ENCODE measurements at places on chromosomes 2 and 18. TPM values are rescaled to one million over a fixed set of nuclear protein-coding genes. Genes with fewer than 3 reads are reported as not detected.

Gene GCG
- not detected for total RNA-seq

Gene ACTR2
- total RNA-seq: 260 TPM

Gene CHST10
- 17.4 TPM for total RNA-seq

Gene ADRA2B
- 2.3 TPM for total RNA-seq

Gene BMP10
- not detected for total RNA-seq

Gene PPP1R1C
- total RNA-seq: 1.2 TPM

DNA sequence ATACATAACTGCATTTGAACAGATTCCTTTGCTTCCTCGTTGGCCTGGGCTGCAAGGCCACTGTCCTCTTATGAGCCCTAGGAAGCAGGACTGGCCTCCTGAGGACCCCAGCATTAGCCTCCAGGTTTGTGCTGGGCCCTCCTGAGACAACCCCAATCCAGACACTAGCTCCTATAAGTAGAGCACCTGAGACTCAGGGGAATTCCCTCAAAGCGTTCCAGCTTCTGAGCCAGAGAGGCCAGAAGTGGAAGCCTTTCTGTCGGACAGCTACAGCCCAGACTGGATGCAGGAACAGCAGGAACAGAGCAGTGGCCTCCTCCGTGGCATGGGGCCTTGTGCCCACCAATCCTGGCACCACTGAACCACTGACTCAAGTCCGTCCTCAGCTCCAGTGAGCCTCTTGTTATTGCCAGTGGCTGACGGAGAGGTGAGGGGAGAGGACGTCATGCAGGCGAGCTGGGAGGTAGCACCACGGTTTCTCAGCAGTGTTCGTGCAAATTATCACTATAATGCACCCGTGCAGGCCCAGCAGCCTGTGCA is 67.2 kb downstream of the NPAS2 start:
- no peak overlapping the region for H3K4me3 ChIP-seq
- no peaks in the 10 kb centered on the region for H3K27me3 ChIP-seq
- DNase-seq: no peak
- no peak overlapping the region for H3K27ac ChIP-seq
- H3K36me3 ChIP-seq: no peaks in the 10 kb centered on the region

GRCh38 chr2:239816576-239817467 is 208.3 kb downstream of the NDUFA10 start:
- peak; percentile 37 for DNase-seq
- H3K27me3 ChIP-seq: no peaks in the 10 kb centered on the region
- no peaks in the 10 kb centered on the region for H3K36me3 ChIP-seq
- H3K4me1 ChIP-seq: no peaks in the 10 kb centered on the region

DNA sequence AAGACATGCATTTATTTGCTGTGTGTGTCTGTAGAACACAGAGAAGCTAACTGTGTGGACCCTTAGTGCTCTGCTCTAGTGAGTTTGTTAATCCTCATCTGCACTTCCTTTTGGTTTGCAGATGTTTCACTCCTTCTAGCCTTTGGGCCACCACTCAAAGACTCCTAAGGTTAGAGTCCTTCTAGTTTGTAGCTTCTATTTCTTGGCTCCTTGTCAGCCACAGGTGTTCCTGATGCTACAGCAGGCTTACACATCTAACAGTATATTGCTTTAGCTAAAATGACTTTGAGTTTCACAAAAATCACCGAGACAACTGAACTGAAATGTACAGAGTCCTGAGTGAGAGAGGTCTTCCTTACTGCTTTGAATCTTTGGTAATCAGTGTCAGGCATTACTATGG is 551.4 kb downstream of the NRXN1 start:
- no peak for DNase-seq
- H3K36me3 ChIP-seq: no peaks in the 10 kb centered on the region
- no peak overlapping the region for H3K27ac ChIP-seq
- H3K27me3 ChIP-seq: no peaks in the 10 kb centered on the region
- no peak overlapping the region for H3K4me3 ChIP-seq
- peaks cover 7% of the 10 kb centered on the region for H3K4me1 ChIP-seq

- DNase-seq: no peak
- H3K4me1 ChIP-seq: no peaks in the 10 kb centered on the region
- no peak overlapping the region for H3K27ac ChIP-seq
- peak overlapping the region; percentile 87 for H3K4me3 ChIP-seq
Measured at GRCh38 chr2:241506793-241507429, 1.5 kb downstream of the STK25 start.

DNA sequence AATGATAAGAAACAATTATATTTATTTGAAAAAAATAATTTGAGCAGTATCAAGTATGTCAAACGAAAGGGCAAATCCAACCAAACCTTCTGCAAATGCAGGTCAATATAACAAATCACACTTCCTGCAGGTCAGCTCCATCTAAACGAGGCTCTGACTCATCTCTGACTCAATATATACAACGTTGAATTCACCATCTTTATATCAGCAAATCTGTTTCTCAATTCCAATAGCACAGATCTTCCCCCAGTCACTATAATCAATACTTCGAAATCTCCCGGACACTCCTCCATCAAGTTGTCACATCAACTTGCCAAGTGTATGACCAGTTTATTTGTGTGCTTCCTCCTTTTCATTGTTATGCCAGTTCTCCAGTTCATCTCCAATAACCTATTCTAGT is 388.9 kb downstream of the ZEB2 start:
- no peak for DNase-seq
- peaks cover 8% of the 10 kb centered on the region for H3K27me3 ChIP-seq
- no peaks in the 10 kb centered on the region for H3K4me1 ChIP-seq
- no peaks in the 10 kb centered on the region for H3K36me3 ChIP-seq
- H3K27ac ChIP-seq: no peak overlapping the region
- H3K4me3 ChIP-seq: no peak overlapping the region

DNA sequence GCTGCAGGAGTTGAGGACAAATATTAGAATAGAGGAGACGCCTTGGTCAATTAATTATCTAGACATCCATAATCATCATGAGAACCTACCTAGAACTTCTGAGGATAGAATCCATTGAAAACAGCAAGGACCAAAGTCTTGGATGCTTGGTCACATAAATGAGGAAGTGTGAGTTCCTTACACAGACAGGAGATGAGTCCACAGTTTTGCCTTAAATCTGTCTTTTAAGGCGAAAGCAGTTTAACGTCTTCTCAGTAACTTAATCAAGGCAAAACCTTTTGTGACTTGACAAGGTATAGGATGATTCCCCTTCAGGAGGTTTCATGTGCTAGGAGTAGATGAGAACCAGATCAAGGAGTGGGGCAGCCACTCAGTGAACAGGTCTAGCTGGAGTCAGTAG is 1783.2 kb upstream of the CELF4 start:
- no peak overlapping the region for H3K27ac ChIP-seq
- H3K36me3 ChIP-seq: no peaks in the 10 kb centered on the region
- H3K4me3 ChIP-seq: no peak overlapping the region
- DNase-seq: no peak

DNA sequence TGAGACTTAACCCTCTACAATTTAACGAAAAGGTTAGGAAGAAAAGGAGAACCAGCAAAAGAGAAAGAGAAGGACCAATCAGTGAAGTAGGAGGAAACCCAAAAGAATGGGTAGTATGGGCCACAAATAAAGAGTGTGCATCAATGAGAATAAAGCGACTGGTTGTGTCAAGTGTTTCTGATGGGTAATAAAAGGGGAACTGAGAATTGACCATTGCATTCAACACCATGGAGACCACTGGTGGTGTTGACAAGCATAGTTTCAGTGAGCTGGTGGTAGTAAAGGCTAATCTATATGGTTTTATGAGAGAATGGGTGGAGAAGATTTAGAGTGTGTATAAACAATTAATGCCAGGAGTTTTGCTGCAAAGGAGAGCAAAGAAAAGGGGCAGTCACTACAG is 75.4 kb downstream of the CSRNP3 start:
- no peaks in the 10 kb centered on the region for H3K36me3 ChIP-seq
- H3K4me1 ChIP-seq: no peaks in the 10 kb centered on the region
- H3K27ac ChIP-seq: no peak overlapping the region
- H3K27me3 ChIP-seq: no peaks in the 10 kb centered on the region
- H3K4me3 ChIP-seq: no peak overlapping the region

DNA sequence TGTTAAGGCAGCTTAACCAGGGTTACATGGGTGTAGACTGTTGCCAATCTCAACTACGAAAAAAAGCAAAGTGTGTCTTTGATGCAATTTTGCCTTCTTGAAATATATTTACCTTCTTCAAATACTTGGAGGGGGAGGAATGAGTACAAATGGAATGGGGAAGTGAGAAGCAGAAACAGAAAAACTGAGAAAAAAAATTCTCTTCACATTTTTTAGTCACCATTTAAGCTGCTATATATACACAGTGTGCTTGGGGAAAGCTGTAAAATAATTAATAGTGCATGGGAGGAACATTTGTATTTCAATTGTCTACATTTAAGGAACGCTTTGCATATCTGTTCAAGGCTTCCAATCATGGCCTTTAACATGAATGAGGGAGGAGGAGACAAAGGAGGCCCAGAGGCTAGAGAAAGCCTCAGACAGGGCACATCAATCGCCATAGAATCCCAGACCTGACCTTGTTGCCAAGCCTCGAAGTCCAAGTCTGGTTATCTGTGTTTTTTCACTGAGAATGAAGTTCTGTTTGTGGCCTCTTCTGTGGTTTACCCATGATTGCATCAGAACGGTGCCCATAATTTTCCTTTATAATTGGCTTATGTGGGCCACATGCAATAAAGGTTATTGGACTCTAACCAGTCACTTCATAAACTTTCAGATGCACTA is 158.6 kb downstream of the PIK3C3 start:
- DNase-seq: no peak
- H3K4me3 ChIP-seq: no peak overlapping the region
- no peaks in the 10 kb centered on the region for H3K36me3 ChIP-seq
- H3K4me1 ChIP-seq: no peaks in the 10 kb centered on the region
- no peak overlapping the region for H3K27ac ChIP-seq
- H3K27me3 ChIP-seq: no peaks in the 10 kb centered on the region

GRCh38 chr2:75033516-75033915 is 75.1 kb downstream of the POLE4 start:
- no peak for DNase-seq
- H3K36me3 ChIP-seq: no peaks in the 10 kb centered on the region
- H3K4me3 ChIP-seq: no peak overlapping the region
- H3K27me3 ChIP-seq: no peaks in the 10 kb centered on the region

- DNase-seq: no peak
- H3K4me1 ChIP-seq: no peaks in the 10 kb centered on the region
Measured at GRCh38 chr18:61428266-61428665, 95.0 kb downstream of the CDH20 start.

DNA sequence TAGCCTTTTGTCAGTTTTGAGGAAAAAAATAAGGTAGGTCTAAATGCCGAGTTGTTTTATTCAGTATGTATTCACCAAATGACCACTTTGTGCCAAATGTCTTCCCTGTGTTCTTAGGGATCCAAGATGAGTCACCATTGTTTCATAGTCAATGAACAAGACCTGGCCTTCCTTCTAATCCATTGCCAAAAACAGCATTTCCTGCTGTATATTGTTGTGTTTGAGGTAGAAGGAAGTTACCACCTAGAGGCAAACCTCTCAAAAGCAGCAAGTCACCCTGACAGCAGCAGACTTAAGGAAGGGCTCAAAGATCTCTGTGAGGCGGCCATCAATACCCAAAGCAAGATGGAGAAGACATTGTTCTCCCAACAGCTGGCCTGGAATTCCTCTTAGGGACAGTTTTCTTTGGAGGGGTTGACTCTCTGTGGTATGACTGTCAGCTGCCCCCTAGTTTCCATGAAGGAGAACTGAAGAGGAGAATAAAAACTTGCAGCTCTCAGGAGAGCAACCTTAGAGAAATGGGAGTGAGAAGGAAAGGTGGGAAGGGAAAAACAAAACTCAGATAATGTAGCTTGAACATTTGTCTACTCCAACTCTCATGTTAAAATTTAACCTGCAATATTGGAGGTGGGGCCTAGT is 328.3 kb downstream of the LRATD1 start:
- no peak overlapping the region for H3K4me3 ChIP-seq
- DNase-seq: no peak
- H3K27me3 ChIP-seq: no peaks in the 10 kb centered on the region
- H3K36me3 ChIP-seq: no peaks in the 10 kb centered on the region
- H3K4me1 ChIP-seq: no peaks in the 10 kb centered on the region
- no peak overlapping the region for H3K27ac ChIP-seq

DNA sequence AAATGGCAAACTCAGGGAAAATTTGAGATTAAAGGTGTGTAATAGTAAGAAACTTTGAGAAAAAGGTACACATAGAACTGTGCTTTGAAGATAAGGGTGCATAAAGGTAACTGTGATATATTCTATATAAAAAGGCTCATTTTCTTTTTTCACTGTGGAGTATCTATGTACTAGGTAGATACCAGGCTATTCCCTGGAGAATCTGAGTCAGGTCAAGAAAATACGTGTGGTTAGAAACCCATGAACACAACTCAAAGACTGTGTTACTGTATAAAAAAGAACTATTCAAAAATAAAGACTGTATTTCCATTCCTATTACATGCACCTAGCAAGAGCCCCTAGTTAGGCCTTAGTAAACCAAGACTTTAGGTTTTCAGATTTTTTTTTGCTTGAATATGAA is 100.1 kb upstream of the GRB14 start:
- DNase-seq: no peak
- H3K36me3 ChIP-seq: no peaks in the 10 kb centered on the region
- no peaks in the 10 kb centered on the region for H3K27me3 ChIP-seq
- no peak overlapping the region for H3K27ac ChIP-seq
- H3K4me1 ChIP-seq: no peaks in the 10 kb centered on the region

GRCh38 chr2:445896-446295 is 158.0 kb upstream of the ALKAL2 start:
- peaks cover 3% of the 10 kb centered on the region for H3K4me1 ChIP-seq
- H3K27ac ChIP-seq: no peak overlapping the region
- no peaks in the 10 kb centered on the region for H3K27me3 ChIP-seq
- H3K36me3 ChIP-seq: no peaks in the 10 kb centered on the region
- H3K4me3 ChIP-seq: no peak overlapping the region
- no peak for DNase-seq

- DNase-seq: no peak
- no peaks in the 10 kb centered on the region for H3K27me3 ChIP-seq
- no peak overlapping the region for H3K4me3 ChIP-seq
- H3K4me1 ChIP-seq: no peaks in the 10 kb centered on the region
- peaks cover 82% of the 10 kb centered on the region for H3K36me3 ChIP-seq
Measured at GRCh38 chr2:189799531-189799930, 15.3 kb downstream of the PMS1 start.

- H3K4me1 ChIP-seq: peaks cover 9% of the 10 kb centered on the region
- no peak overlapping the region for H3K4me3 ChIP-seq
- peaks cover 100% of the 10 kb centered on the region for H3K27me3 ChIP-seq
- H3K36me3 ChIP-seq: no peaks in the 10 kb centered on the region
Measured at GRCh38 chr2:104863468-104864279, 9.8 kb downstream of the POU3F3 start.

- peak; percentile 26 for DNase-seq
- no peaks in the 10 kb centered on the region for H3K4me1 ChIP-seq
- no peaks in the 10 kb centered on the region for H3K36me3 ChIP-seq
- no peaks in the 10 kb centered on the region for H3K27me3 ChIP-seq
- H3K27ac ChIP-seq: no peak overlapping the region
- no peak overlapping the region for H3K4me3 ChIP-seq
Measured at GRCh38 chr2:238913931-238914647, 66.2 kb downstream of the TWIST2 start.

DNA sequence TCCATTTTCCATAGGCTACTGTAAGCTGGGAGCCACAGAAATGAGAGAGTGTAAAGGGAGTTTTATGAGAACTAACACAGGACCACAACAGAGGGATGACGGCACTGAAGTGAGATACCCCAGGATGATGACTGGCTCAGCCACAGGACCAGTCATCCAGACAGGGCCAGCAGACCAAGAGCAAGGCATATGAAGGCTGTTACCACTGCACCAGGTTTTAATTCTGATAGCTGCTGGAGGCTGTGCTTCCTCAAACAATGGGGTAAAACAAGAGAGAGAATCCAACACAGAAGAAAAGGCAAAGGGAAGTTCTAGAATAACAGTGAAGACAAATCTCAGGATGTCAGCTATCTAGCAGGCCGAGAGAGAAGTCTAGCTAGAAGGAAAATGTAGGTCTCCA is 94.9 kb downstream of the BCL2 start:
- H3K4me3 ChIP-seq: no peak overlapping the region
- H3K27ac ChIP-seq: no peak overlapping the region
- no peak for DNase-seq
- H3K36me3 ChIP-seq: no peaks in the 10 kb centered on the region
